ENCODE measurements at places on chromosomes 1 and 21. TPM values are rescaled to one million over a fixed set of nuclear protein-coding genes. Genes with fewer than 3 reads are reported as not detected.

The CRNN gene
- total RNA-seq: not detected

DNA sequence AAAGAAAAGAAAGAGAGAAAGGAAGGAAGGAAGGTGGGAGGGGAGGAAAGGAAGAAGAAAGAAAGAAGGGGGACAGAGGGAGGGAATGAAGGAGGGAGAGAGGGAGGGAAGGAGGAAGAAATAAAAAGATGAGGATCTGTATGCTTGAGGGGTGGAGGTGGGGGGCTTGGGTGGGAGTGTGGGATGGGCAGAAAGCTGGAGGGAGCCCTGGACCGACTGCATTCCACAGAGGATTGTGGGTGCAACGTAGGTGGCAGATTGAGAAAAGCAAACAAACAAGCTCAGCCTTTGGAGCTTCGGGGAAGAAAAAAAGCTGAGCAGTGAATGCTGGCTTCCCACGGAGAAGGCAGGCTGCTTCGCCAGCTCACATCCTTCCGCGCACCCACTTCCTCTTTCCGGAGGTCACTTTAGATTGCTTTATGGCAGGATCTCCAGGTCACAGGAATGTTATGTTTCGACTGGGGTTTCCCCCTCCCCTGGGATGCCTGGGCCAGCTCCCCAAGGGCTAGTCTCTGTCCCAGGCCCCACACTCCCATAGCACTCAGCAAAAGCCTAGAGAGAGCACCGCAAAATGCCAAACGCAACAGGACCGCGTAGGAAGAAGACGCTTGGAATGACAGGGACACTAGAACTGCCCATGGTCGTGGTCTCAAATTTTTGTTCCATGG, 20.7 kb upstream of the LGALS8 start:
- no peak for DNase-seq

The TEX38 gene
- total RNA-seq: not detected

- DNase-seq: no peak
Measured at GRCh38 chr1:241895013-241895412, 47.0 kb downstream of the EXO1 start.

GRCh38 chr1:58584082-58584895, 7.2 kb upstream of the TACSTD2 start:
- DNase-seq: no peak

- DNase-seq: no peak
Measured at GRCh38 chr1:178551307-178551706, 38.4 kb downstream of the TEX35 start.

DNA sequence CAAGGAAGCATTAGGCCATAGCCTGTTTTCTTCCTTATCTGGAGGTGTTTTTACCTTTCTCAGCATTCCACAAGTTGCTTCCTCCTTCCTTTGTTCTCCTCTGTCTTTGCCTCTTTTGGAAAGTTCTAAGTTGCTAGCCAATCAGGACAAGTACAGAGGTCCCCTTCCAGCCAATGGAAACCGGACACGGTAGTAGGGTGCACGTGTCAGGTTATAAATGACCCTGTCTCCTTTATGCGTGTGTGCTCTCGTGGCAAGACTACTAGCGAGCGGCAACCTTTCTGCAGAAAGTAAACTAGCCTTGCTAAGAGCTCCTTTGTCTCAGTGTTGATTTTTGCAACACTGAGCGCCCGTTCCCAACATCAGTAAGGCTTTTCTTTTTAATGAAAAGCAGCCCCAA, 1.5 kb upstream of the ACADM start:
- no peak for DNase-seq

- DNase-seq: no peak
Measured at GRCh38 chr1:98402860-98403259, 258.7 kb upstream of the SNX7 start.

The ZNF593OS gene
- not detected for total RNA-seq

DNA sequence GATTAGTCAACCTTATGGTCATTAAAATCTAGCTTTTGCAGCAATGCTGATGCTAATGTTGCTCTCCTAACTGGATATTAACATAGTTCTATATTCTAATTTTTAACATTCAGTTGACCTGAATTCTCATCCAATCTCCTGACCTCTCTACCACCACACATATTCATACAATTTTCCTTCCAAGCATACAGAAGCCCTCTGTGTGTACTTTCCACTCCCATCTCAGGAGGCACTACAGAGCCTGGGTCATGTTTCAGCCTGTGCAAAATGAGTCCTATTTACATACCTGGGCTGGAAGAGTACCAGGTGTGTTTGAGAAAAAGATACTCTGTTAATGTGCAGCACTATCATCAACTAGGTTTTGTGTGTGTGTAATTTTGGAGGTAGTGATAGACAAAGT, 486.3 kb downstream of the NEGR1 start:
- DNase-seq: no peak

GRCh38 chr1:55575571-55576279, 360.6 kb upstream of the USP24 start:
- no peak for DNase-seq

The KCNK2 gene
- total RNA-seq: not detected

Data from activated T-helper 2 cell treated with anti-CD3 and anti-CD28 coated beads, Interferon-gamma antibody, Interleukin-2, Interleukin-4, amounts not matched to agents 10 μg/mL and 5 μg/mL and 100 μg/mL, durations not matched to agents 14 hours and 24 hours and 36 hours (primary cell).